ENCODE measurements at places on chromosomes 6 and 20. TPM values are rescaled to one million over a fixed set of nuclear protein-coding genes. Genes with fewer than 3 reads are reported as not detected.

PSMF1 gene
- total RNA-seq, result 29.4 TPM

HDGFL1 gene
- total RNA-seq, result not detected

GABRR1 gene
- not detected for total RNA-seq

TMEM217 gene
- 8.5 TPM for total RNA-seq

RNF39 gene
- total RNA-seq, result not detected

HCRTR2 gene
- total RNA-seq, result not detected

ME1 gene
- 2.2 TPM for total RNA-seq

LGSN gene
- not detected for total RNA-seq

RAB23 gene
- 3.9 TPM for total RNA-seq

ADAM33 gene
- not detected for total RNA-seq

AVP gene
- not detected for total RNA-seq

MUC21 gene
- total RNA-seq, result not detected

PLA2G7 gene
- not detected for total RNA-seq

DNA sequence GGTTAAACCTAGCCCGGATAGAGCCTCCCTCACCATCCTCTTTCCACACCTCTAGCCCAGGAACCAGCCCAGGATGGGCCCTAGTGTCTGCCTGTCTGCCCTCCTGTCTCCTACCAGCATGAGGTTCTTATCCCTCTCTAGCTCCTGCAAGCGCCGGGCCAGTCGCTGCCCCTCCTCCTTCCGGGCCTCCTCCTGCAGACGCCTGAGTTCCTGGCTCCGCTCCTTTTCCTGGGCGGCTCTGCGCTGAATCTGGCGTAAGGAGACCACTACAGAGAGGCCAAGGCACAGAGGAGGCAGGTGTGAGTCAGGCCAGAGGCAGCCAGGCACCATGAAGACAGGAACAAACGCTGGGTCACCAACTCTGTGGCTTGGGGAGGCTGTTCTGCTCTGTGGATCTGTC lies 4.3 kb upstream of the PSORS1C2 start:
- DNase-seq, result no peak

- peak; percentile 40 for DNase-seq
Observed at GRCh38 chr20:25859649-25860530, 163.2 kb upstream of the ZNF337 start.

GRCh38 chr6:154308986-154309385 lies 47.6 kb downstream of the IPCEF1 start:
- no peak for DNase-seq

- DNase-seq, result no peak
Observed at GRCh38 chr6:116456106-116456505, 5.1 kb upstream of the CALHM6 start.

- DNase-seq, result peak; percentile 57
Observed at GRCh38 chr20:23159256-23159946, 73.3 kb upstream of the CD93 start.

- no peak for DNase-seq
Observed at GRCh38 chr6:150765067-150765764, 100.3 kb upstream of the MTHFD1L start.

DNA sequence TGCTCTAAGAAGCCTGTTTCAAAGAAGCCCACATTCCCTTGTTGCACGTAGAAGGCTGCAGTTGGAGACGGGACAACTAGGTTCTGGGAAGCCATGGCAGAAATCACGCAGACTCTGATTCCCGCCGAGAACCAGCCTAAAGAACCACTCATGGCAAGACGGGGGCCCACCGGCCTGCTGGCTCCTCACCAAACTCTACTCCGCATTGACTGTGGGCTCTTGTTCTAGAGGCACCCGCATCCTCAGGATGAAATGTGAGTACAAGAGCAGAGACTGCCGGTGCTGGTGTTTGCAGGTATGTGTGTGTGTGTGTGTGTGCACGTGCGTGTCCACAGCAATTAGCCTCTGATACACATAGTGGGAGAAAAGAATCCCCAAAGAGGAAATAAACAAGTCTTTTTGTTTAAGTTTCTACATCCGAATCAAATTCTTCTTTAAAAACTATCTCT lies 42.3 kb upstream of the NR2E1 start:
- DNase-seq, result no peak

DNA sequence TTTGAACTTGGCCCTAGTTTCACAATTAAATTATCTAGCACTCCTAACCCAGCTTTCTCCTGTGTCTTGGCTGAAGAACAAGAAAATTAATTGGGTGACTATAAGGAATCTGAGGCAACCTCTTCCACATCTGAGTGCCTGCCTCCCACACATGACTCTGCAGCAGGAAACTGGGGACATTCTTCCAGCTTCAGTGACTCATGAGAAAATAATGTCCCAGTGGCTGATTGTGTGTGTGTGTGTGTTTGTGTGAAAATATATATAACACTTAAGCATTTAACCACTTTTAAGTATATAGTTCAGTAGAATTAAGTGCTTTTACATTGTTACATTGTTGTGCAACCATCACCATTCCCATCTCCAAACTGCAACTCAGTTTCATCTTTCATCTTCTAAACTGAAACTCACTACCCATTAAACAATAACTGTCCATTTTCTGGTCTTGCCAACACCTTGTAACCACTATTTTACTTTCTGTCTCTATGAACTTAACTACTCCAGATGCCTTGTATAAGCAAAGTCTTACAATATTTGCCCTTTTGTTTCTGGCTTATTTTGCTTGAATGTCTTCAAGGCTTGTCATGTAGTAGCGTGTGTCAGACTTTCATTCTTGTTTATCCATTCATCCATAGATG lies 8.7 kb downstream of the TRIM38 start:
- DNase-seq, result peak; percentile 61

GRCh38 chr20:10928841-10929421 lies 255.1 kb upstream of the JAG1 start:
- no peak for DNase-seq

GRCh38 chr20:19431316-19431700 lies 218.9 kb downstream of the SLC24A3 start:
- no peak for DNase-seq

GRCh38 chr20:13130707-13131103 lies 90.4 kb upstream of the ISM1 start:
- no peak for DNase-seq

DNA sequence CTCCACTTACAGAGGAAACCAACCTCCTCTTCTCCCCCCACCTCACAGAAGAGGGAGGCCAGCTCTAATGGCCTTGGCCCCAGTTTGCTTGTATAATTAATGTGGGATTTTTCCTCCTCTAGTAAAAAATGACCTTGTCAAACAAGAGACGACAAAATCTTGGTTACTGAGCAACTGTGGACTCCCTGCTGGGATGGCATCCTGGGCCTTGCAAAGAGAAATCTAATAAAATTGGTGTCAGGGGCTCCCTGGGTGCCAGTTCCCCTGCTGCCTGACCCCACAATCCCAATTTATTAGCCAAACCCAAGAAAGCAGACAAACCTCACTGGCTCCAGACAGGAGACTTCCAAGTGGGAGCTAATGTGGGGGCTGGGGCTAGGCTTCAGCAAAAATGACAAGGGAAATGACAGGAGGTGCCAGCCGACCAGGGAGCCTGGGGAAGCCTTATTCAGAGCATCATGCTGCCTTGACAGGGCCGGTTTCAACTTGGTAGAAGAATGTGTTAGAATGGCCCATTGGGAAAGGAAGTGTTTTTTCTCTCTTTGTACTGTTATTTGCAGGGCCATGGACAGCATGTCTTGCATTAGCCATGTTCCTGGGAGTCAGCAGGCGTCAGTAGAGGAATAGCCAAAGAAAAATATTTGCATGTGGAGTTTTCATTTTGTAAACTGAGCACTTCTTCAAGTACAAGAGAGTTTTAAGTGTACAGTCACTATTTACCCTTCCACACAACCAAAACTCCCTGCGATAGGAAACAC lies 816.9 kb downstream of the DHX35 start:
- DNase-seq, result no peak

DNA sequence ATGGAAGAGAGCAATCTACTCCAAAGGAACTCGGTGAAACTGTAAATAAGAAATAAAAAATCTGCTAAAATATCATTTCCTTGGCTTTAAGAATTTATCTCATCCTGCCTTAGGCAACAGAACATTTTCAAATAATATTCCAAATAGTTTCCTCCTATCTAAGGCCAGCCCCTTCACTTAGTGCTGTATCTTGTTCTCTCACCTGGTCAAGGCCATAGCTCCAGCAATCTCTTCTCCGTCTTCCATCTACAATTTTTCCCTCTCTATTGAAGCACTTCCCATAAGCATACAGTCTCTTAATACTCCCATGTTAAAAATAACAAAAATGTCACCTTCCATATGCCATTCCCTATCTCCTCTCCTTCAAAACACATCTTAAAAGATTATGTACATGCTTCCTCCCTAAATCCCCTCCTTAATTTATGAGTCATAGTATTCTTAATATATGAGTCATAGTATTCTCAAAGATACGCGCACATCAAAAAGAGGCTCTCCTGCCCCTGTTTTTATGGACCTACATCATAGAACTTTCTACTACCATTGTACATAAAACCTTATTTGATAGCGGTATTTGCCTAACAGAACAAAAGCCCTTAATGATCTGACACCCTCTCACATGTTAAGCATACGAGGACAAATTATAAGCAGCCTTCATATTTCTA lies 146.9 kb downstream of the PDE10A start:
- DNase-seq, result peak; percentile 10

GRCh38 chr6:73264446-73264845 lies 1.4 kb upstream of the KHDC1 start:
- no peak for DNase-seq

DNA sequence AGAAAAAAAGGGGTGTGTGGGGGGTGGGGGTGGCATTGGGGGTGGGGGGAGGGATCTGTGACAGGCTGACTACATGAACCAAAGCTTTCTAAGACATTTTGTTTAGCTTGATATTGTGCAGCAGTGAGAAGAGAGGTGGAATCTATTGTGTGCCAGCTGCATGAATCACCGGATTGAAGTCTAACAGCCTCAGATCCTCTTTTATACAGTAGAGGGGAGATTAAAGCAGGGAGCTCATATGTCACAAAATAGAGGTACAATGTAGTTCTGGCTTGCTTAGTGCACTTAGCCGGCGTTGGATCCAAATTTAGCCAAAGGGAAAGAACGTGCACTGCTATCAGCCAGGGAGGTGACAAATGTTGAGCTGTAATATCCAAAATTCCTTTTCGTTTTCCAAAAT lies 404.2 kb upstream of the CITED2 start:
- peak; percentile 56 for DNase-seq

DNA sequence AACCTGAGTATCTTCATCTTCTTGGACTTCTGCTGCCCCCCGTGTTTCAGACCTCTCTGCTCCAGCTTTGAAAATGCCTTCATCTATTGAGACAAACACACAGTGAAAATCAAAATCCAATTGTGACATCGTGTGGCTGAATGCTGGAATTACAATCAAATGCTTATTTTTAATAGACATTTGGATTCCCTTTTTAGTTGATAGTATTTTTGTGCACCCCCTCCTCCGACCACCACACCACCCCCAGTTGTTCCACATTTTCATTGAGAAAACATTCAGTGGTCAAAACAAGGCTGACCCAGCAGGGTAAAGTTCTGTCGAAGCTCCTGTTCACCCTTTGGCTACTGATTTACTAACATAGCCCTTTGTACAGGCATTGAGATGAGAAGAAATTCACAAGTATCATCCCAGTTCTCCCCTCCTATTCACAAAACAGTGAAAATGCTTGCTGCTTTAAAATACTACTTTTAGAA lies 79.0 kb downstream of the NRSN1 start:
- peak; percentile 47 for DNase-seq

- no peak for DNase-seq
Observed at GRCh38 chr6:85754894-85755293, 112.2 kb upstream of the SYNCRIP start.

GRCh38 chr6:12476484-12476883 lies 186.3 kb downstream of the EDN1 start:
- no peak for DNase-seq

DNA sequence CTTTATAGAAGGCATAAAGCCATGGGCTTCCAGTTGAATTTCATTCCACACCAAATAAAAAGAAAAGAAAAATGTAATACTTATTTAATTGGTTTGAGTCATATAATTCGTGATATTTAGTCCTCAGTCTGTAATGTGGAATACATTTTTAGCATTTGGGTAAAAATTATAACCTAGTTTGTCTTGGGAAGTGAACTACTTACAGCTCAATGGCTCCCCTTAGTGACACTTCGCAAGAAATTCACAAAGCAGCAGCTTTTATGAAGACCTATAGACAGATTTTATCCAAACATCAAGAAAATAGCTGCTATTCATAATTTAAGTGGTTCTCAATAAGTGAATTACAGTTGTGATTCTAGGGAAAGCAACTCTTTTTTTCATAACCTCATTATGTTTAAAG lies 72.1 kb downstream of the RSPO3 start:
- DNase-seq, result peak; percentile 73

- DNase-seq, result peak; percentile 64
Observed at GRCh38 chr6:28212510-28213212, 12.4 kb upstream of the ZSCAN9 start.

- peak; percentile 87 for DNase-seq
Observed at GRCh38 chr6:4125933-4126864, 9.2 kb downstream of the ECI2 start.

GRCh38 chr20:32040142-32040953 lies 11.7 kb upstream of the HCK start:
- no peak for DNase-seq

DNA sequence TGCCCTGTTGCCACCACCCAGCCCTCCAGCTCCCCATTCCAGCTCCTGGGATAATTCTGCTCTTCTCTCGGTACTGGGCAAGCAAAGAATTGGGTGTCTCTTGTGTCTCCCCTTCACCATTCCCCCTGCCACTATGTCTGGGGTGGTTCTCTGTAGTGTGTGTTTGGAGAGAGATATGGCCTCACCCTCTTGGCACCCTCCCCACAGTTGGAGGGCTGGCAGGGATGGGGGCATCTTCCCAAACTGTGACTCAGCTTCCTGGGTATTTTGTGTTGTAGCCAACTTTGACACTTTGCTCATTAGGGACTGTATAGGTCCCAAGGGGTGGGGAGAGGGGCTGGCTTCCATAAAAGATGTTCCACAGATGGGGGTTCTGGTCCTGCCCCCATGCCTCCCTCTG lies 1.7 kb downstream of the TNXB start:
- DNase-seq, result no peak

DNA sequence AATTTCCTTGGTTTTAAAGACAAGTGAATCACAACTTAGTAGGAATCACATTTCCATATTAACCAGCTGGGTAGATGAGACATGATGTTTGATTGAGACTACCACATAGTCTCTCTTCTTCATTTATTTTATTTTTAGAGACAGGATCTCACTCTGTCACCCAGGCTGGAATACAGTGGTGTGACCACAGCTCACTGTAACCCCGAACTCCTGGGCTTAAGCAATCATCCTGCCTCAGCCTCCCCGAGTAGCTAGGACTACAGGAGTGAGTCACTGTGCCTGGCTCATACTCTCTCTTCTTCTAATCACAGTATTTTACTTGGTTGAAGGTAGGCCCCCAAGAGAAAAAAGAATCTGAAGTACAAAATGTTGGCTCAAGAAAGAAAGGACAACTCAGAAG lies 80.2 kb upstream of the ASF1A start:
- DNase-seq, result no peak

DNA sequence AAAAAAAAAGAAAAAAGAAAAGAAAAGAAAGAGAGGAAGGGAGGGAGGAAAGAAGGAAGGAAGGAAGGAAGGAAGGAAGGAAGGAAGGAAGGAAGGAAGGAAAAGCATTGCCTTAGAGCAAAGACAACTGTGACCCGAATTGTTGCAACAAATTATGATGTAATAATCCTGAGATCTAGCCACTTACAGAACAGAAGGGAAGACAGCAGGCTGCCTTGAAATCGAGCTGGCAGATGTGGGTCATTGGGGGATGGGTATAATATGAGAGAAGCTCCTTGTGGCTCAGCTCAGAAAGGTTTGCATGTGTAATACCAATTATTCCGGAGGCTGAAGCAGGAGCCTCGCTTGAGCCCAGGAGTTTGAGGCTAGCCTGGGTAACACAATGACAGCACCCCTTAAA lies 208.1 kb upstream of the PROKR2 start:
- no peak for DNase-seq

GRCh38 chr20:44115762-44116644 lies 71.0 kb downstream of the JPH2 start:
- no peak for DNase-seq

Measured in lung microvascular endothelial cell (primary cell).